IMR-90 (cell line): ENCODE measurements at places on chromosomes 5 and 9. TPM values are rescaled to one million over a fixed set of nuclear protein-coding genes. Genes with fewer than 3 reads are reported as not detected.

Gene GABRA1
- total RNA-seq, result not detected in 2 replicates

Gene NAIP
- 1.3 and 1.7 TPM in 2 replicates for total RNA-seq

GRCh38 chr5:169544264-169544950, 39.2 kb upstream of the SPDL1 start:
- no peak for DNase-seq

GRCh38 chr5:137360607-137361006, 138.5 kb downstream of the SPOCK1 start:
- no peak for DNase-seq

DNA sequence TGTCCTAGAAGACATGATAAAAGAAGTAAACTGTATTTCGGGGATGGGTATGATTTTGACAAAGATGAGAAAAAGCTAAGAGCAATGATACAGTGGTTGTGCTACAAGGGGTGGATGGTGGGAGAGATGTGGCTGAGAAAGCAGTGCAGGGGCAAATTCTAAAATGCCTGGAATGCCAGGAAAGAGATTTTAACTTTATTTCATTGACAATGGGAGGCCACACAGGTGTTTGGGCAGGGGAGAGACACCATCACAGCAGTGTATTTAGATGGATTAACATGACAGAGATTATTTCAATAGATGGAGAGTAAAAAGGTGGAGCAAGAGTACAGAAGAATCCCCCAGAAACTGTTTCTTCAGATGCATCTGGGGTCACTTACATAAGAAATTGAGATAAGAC, 71.2 kb downstream of the MAMDC2 start:
- no peak for DNase-seq

DNA sequence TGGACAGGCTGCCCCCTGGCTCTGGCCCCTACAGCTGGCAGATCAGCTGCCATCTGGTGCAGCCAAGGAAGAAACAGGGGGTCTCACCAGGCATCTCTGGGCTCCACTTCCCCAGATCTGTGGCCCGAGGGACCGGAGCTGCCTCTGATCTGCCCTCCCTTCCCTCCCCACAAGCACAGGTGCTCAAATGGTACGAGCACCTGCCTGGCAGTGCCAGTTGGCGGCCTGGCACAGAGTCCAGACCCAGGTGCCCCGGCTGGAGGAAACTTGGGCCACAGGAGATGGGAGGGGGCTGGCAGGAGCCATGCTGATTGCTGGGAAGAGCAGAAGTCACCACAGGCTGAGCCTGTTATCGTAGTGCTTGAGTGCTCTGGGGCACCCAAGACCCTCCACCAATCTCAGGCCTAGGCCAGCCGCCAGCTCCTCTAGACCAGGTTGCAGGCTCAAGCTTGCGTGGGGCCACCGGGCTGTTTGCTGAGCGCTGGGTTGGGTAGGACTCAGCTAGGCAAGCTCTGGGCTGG, 5.0 kb upstream of the CAMK2A start:
- DNase-seq, result no peak

Gene CAVIN4
- total RNA-seq, result 2.2 and 4.2 TPM in 2 replicates

Gene TRIM36
- total RNA-seq, result under 0.01 and 0.18 TPM in 2 replicates

GRCh38 chr5:35194635-35195471, 35.4 kb downstream of the PRLR start:
- DNase-seq, result no peak

Gene BTNL3
- not detected in 2 replicates for total RNA-seq

DNA sequence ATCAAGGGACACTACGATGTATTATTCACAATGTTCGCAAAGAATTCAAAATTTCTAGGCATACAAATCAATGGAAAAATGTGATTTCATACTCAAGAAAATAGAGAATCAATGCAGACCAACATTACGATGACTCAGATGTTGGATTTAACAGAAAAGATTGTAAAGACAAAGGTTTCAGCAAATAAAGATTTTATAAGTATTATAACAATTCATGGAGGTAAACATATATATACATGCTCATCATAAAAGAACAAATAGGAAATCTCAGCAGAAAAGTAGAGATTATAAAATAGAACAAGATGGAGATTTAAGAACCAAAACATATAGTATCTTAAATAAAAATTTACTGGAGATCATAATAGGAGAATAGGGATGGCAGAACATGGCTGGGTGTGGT, 93.4 kb upstream of the JAK2 start:
- DNase-seq, result no peak

DNA sequence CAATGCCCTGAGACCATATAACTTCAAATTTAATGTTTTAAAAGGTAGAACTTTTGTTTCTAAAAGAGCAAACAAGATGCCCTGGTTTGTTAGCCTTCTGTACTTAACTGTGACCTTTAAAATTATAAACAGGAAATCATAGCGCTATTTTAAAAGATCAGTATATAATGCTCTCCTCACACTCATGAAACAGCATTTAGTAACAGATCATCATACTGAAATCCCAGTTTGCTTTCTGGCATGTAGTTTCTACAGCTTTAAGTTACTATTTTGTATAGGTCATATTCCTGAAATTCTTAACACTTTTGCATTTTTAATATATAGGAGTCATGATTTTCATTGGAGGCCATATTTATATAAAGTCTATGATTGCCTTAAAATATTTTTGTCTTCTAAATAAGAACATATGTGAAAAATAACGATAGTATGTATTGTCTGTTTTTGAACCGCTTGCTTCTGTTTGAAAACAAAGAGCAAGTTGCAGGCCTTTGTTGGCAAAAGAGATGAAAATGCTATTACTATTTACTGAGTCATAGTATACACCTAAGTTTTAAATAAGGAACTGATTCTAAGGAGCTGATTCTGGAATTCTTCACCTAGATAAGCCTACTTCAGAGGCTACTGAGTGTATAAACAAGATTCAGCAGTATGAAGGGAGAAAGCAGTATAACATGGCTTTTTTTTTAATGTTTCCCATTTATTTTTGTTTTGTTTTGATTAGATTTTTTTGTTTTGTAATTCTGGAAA, 20.5 kb downstream of the SRFBP1 start:
- DNase-seq, result peak; percentile 19

DNA sequence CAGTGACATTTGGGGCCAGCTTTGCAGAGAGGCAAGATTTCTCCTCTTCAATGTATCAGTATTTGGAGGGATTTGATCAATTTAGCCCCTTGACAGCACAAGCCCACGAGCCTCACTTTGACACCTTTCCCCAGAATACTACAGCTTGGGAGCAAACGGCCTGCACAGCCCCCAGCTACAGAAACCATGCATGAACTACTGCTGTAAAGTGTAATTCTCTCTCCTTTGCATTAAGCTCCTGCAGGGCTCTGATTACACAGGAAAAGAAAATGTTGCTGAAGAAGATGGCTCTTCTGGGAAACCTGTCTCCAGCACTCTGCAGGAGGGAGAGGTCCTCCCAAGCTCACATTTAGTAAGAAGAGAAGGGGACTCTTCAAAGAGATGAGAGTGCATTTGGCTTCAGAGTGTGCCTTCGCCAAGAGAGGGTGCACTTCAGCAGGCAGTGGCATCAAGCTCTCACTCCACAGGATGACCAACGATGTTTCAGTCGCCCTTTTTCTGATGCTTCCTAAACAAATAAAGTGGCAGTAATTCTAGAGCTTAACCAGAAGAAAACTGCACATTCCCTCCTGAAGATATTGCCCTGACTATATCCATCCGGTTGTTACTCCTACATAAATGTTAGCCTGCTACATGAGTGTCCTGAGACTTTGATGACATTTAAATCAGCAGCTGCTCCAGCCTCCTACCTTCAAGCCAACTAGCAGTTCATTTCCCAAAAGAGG, 272.2 kb downstream of the AUH start:
- peak; percentile 73 for DNase-seq

DNA sequence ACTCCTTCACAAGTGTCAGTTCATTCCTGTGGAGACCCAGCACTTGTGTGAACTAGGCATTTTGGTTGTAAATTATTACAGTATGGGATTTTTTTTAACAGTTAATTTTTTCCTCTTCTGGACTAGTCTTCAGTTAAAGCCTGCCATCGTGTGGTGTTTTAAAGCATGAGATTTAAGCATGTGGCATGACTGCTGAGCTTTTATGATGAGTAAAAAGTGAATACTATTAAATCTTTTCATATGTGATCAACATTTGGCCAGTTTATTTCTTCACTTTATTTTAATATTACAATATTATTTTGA, 25.0 kb downstream of the LMNB1 start:
- DNase-seq, result peak; percentile 71

DNA sequence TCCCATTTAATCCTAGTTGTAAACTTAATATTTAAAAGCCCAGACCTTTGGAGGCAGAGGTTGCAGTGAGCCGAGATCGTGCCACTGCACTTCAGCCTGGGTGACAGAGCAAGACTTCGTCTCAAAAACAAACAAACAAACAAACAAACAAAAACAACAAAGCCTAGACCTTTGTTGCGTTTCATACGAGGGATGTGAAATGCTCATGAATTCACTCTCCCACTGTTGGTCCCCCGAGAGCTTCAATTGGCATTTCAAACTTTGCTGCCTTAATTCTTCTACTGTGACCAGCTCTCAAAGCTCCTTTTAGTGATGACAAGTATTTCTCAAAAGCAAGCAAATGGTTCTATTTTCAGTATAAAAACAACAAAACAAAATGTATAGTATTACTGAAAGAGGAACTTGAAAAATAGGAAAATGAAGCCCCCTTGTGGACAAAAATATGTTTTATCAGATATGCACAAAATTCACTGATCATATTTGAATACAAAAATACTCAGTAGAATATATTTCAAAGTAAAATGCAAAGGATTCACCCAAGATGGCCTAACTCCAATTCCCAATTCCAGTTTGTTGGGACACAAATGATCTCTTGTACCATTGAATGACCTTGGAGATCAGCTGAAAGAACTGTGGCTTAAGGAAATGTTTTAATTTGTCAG, 140.4 kb downstream of the ESM1 start:
- peak; percentile 79 for DNase-seq

Gene KDM3B
- total RNA-seq, result 35.8 and 36.7 TPM in 2 replicates

Gene OTULINL
- total RNA-seq, result 0.18 and 0.28 TPM in 2 replicates

Gene PHYHD1
- 2.2 and 3.3 TPM in 2 replicates for total RNA-seq

GRCh38 chr5:179060116-179061008, at the start of gene ZNF354C:
ZNF354C (plus strand) TSS chr5:179060373; CDS start chr5:179062069, 1,696 bp downstream.
- DNase-seq, result peak; percentile 87

DNA sequence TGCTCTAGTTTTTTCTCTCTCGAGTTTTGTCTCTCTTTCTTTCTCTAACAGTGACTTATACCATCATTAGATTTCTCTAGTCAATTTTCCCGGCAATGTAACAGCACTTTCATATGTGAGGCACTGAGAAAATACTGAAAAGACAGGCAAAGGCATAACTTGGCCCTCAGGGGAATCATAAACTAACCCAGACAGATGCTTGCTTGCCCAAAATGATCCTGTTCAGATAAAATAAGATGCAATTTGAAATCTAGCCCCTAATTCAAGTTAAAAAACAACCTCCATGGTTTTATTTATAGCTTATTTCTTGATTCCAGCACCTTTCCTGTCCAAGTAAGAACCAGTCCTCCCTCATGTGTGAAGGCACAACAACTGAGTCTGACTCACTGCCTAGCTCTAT, 294.6 kb downstream of the GAS1 start:
- DNase-seq, result no peak

Gene BTNL8
- not detected in 2 replicates for total RNA-seq

GRCh38 chr5:54772684-54773083, 212.7 kb downstream of the ESM1 start:
- no peak for DNase-seq

DNA sequence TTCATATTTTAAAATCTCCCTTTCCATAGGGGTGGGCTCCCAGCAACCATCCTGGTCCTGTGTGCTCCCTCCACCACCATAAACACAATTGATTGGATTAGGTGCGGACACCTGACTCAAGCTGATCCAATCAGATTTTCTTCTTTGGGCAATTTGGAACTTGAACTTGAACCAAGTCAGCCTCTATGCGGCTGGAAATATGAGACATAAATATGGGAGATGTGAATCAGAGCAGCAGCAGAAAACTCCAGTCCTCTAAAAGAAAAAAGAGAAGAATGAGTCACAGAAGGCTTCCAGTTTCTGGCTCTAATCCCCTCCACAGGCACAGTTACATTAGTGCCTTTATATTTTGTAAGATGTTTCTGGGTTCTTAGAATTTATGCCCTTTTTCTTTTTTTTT, 306.6 kb downstream of the MLLT3 start:
- DNase-seq, result peak; percentile 91

GRCh38 chr9:126397056-126397455, 70.4 kb downstream of the MVB12B start:
- no peak for DNase-seq

- DNase-seq, result peak; percentile 30
Measured at GRCh38 chr5:91386120-91386519, 3.0 kb upstream of the ARRDC3 start.

DNA sequence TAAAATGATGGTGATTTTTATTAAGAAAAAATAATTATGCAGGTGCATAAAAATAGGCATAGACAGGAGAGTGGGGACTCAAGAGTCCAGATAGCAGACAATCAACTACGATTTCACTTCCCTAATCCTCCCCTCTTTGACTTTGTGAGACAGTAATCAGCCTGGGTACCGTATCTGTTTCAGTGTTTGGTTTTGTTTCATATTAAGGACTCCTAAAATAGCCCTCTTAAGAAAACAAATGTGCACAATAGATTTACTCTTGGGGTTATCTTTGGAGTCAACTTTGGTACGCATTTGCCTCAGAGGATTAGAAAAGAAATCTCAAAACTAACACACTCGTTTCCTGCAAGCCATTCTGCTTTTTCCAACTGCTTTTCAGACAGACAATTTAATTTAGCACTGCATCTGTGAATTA, 96.3 kb downstream of the ZNF608 start:
- DNase-seq, result no peak

DNA sequence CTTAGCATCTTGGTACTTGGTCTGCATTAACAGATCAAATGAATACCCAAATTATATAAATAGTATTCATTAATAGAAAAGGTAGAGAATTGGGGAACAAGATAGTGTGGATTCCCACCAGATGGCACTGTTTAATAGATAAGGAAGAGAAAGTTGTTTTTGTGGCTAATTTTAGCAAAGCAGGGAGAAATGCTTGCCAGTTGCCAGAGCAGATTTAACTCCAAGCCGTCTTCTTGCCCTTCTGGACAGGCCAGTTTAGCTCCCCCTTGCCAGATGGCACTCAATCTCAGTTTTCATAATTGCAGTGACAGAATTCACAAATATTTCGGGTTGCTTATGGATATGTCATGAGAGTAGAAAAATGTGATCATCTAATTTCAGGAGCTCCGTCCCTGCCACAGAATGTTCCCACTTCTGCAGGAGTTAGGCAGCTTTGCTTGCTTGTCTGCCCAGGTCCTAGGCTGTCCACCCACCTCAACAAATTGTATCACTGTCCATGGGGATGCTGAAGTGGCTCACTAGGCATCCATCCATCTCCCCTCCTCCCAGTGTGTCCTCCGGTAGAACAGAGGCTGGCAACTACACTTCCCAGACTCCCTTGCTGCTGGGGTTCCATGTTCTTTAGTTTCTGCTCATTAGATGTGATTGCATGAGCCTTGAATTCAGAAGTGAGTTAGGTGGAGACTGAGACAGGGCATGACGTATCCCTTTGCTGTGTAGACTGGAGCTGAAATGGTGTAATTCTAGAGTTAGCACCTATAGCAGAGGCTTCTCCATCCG, 11.8 kb upstream of the HEXB start:
- peak; percentile 67 for DNase-seq
